ENCODE measurements at places on chromosomes 12 and 14.

DNA sequence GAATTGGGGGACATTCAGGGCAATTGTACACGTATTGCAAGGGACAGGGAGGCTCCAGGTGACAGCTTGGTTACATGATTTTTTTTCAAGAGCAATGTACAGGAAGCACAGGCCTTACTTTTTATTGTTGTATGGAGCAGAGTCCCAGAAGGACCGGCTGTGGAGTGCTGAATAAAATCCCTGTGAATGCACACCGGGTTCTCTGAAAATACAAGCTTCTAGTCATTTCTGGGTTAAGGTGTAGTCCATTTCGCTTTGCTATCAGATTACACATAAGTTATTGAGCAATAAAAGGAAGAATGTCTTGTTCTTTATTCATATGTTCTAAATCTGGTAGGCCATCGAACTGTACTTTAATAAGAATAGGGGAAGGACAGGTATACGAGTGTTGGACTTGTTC is 52.2 kb downstream of the PDE3A start:
- no peak for DNase-seq

DNA sequence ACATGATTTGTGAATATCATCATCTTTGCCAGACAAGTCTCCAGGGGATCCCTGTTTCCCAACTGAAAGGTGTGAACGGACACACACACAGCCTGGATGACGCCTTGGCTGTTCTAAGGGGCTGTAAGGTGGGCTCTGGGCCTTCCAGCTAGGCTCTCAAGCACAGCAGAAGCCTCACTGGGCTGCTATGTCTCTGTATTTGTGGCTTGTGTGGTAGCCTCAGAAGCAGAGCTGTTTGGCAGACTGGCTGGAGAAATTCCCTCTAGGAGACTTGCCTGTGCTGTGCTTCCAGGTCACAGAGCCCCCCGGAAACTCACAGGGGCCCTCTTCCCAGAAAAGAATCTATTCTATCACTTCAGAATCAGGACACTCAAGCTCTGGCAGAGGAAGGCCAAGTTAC is 21.4 kb downstream of the OTUB2 start:
- no peak for DNase-seq

GRCh38 chr12:52069327-52070184 is at the start of gene ATG101:
Gene ATG101, plus strand, starts transcription at chr12:52069978. Its CDS starts 3,673 bp downstream, at chr12:52073651.
- DNase-seq, result peak; percentile 98

DNA sequence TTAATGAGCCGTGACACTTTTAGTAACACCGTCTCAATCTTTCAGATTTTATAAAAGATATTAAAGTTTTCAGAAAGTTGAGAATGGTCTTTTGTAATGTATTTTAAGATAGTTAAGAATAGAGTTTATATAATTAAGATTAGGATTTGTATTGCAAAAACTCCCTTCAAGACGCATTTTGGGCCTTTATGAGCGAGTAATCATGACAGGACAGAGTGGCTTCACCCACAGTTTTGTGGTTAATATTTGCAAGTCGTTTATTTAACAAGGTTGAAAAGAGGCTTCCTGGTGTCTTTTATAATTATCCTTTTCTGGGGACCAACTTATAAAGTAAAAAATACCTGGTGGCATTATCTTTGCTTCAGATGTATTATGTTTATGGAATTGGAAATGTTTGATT is 44.0 kb downstream of the TRAF3 start:
- no peak for DNase-seq

All from islet precursor cell (in vitro differentiated cells).